Cortex of kidney (tissue), 1 donor: ENCODE measurements at places on chromosomes 3 and 15.

GRCh38 chr3:114929971-114930732 lies 216.9 kb downstream of the ZBTB20 start:
- DNase-seq = no peak

GRCh38 chr15:89051875-89052274 lies 36.4 kb upstream of the ABHD2 start:
- no peak for DNase-seq

GRCh38 chr15:62068810-62069167 lies 2.0 kb downstream of the C2CD4A start:
- DNase-seq = no peak

DNA sequence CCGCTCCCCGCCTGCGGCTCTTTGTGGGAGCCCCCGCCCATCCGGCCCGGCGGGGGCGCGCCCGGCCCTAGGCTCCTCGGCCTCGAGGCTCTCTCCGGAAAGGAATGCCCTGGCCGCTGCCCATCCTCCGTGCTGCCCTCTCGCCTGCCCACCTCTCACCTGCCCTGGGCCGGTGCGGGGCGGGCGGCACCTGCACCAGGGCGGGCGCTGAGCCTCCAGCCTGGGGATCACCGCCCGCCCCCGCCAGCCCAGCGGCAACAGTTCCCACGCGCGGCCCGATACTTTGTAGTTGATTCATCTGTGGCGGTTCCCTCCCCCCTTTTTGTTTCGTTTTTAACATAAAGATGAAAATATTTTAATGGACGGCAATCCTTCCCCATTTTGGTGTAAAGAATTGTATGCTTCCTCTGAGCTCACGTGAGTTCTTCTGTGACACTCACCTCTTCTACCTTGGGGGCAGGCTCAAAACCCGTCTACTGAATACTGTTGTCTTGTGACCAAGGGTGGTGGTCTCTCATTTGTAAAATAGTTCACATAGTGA lies 1.9 kb downstream of the KLF13 start:
- no peak for DNase-seq

DNA sequence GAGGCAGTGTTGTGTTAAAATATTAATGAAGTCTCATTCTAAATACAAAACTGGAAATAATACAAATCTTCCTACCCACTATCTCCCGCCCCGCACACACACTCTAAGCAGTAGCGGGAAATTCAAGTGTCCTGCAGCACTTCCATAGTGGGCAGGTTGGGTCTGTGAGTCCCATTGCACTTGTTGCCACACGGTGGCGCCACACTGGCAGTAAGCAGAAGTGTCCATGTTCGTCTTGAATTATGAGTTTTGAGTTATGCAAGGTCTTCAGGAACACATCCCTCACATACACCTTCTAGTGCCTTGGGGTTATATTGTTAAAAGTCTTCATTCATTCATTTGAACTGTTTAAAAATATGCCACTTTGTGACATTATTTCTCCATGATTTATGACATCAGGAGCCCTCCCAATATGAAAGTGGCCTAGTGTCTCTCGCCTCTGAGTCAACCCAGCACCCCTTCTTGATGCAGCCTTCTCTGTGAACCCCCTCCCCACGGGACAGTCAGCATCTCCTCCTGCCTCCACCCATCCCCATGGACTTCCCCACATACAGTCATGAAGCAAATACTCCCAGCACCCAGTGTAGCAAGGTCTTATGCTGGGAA lies 17.6 kb upstream of the CCDC174 start:
- no peak for DNase-seq

- DNase-seq = no peak
These were observed 1022.9 kb downstream of the MCTP2 start for GRCh38 chr15:95254263-95254662.

- DNase-seq = no peak
These were observed 63.4 kb downstream of the OPA1 start for GRCh38 chr3:193656445-193656844.

DNA sequence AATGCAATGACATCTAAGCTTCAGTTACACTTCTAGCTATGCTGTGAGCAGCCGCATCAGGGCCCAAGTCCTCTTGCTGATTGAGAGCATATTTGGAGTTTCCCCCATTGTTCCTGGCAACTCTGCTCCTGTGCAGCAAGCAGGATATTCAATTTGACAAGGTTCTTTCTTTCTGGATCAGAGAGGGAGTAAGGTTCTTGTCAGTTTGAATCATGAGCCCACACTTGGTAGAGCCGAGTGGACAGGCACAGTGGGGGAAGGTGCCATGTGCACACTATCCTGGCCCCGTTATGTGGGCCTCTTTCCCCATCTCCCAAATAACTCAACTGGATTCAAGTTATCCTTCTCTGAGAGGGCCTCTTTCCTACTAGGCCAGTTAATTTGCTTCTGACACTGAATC lies 385.4 kb downstream of the ZIC1 start:
- no peak for DNase-seq

- no peak for DNase-seq
These were observed 81.6 kb downstream of the GJD2 start for GRCh38 chr15:34673241-34673640.

- DNase-seq = no peak
These were observed 180.6 kb downstream of the EPHA6 start for GRCh38 chr3:96994988-96995387.

- DNase-seq = no peak
These were observed 9.5 kb upstream of the NR2F2 start for GRCh38 chr15:96320703-96321638.

GRCh38 chr3:36761779-36762178 lies 2.6 kb downstream of the DCLK3 start:
- DNase-seq = no peak

- no peak for DNase-seq
These were observed 170.2 kb upstream of the ICE2 start for GRCh38 chr15:60648928-60649679.

GRCh38 chr3:52450489-52451236 lies 3.2 kb downstream of the TNNC1 start:
- no peak for DNase-seq

GRCh38 chr3:56762718-56763117 lies 39.0 kb downstream of the ARHGEF3 start:
- DNase-seq = no peak

GRCh38 chr3:58586776-58587192 lies 9.6 kb upstream of the FAM107A start:
- DNase-seq = no peak

- no peak for DNase-seq
These were observed 342.8 kb downstream of the TBC1D5 start for GRCh38 chr3:17399586-17399985.

GRCh38 chr15:85879334-85880163 lies 84.8 kb upstream of the KLHL25 start:
- no peak for DNase-seq

DNA sequence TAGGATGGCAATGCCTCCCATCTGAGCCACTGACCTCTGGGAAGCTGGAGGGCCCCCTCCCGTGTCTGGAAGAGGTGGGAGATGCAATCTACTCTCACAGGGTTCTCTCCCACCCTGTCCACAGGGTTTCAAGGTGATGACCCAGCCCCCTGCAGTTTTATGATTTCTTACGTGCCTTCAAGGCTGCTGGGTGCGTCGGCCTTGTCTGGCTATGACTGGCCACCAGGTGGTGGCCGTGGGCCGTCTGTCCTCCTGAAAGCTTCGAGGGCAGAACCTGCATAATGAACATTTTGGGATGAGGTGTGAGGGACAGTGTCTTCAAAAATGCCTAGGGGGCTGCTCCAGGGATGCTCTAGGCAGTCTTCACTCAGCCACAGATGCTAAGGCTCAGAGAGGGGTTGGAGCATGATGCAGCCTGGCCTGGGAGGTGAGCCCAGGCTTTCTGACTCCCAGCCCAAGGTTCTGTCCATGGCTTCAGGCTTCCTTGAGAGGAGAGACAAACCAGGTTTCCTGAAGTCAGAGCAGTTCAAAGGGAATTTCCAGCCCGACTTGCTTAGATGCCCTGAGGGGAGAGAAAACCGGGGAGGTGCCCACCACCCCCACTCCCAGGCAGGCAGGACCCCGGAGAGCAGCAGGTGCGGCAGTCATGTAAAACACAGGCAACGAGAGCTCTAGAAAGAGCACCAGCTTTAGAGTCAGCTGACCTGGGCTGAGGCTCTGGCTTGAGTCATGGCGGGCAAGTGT lies 18.7 kb downstream of the ISG20 start:
- no peak for DNase-seq

DNA sequence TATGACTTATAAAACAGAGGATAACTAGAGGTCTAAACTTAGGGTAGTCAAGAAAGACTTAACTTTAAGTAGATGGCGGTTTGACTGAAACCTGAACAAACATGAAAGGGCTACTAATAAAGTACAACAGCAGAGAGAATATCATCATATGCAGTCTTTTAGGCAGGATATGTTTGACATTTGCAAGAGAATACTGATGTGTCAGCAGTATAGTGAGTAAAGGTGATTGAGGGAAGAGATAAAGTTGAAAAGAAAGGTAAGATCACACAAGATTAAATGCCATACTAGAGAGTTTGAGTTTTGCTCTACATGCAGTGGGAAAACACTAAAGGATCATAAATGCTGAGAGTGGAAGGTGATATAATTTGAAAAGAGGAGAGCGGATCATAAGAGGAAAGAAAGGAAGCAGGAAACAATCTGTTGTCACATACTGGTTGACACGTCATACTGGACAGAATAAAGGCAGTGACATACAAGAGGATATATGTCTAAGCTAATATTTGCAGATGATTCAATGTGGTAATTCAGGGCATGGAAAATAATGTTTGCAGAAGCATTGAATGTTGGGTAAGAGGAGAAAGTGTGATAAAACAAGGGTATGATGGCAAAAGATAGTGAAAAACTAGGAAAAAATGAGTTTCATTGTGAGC lies 223.0 kb downstream of the EPHA6 start:
- DNase-seq = no peak
